ENCODE measurements at places on chromosomes 5 and 9. TPM values are rescaled to one million over a fixed set of nuclear protein-coding genes. Genes with fewer than 3 reads are reported as not detected.

The GZMA gene
- total RNA-seq, result not detected

The GBA2 gene
- 38.3 TPM for total RNA-seq

The EIF4E1B gene
- not detected for total RNA-seq

The DMRT3 gene
- total RNA-seq, result 8.8 TPM

The PDE6A gene
- under 0.01 TPM for total RNA-seq

The LCN1 gene
- not detected for total RNA-seq

The PLPP7 gene
- total RNA-seq, result 4.4 TPM

The SLC9A3 gene
- total RNA-seq, result 3.4 TPM

The CATSPER3 gene
- total RNA-seq, result 0.13 TPM

Data from mesangial cell (primary cell).